ENCODE measurements at places on chromosomes 2 and 18.

GRCh38 chr2:129011466-129012061, 692.9 kb upstream of the HS6ST1 start:
- no peaks in the 10 kb centered on the region for H3K4me1 ChIP-seq
- H3K27ac ChIP-seq: no peak overlapping the region
- no peaks in the 10 kb centered on the region for H3K36me3 ChIP-seq
- peaks cover 3% of the 10 kb centered on the region for H3K27me3 ChIP-seq
- no peak for DNase-seq
- no peak overlapping the region for H3K4me3 ChIP-seq

- H3K36me3 ChIP-seq: no peaks in the 10 kb centered on the region
- H3K27ac ChIP-seq: no peak overlapping the region
Measured at GRCh38 chr18:61136711-61137251, 196.4 kb upstream of the CDH20 start.

DNA sequence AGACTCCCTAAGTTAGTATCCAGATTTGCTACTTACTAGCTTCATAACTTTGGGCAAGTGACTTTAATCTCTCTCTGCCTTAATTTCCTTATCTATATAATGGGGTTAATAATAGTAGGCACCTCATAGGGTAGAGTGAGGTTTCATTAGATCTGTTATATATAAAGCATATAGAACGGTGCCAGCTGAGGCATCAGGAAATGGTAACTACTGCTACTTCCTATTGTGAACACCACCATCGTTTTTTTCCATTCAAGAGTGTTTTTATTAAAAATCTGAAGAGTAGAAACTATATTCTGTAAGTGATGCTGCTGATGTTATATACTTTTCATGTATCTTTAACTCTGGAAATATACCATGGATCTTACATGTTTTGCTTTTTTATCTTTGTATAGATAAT, 44.3 kb downstream of the MALT1 start:
- no peak overlapping the region for H3K4me3 ChIP-seq
- peaks cover 2% of the 10 kb centered on the region for H3K4me1 ChIP-seq
- H3K36me3 ChIP-seq: no peaks in the 10 kb centered on the region
- H3K27ac ChIP-seq: no peak overlapping the region
- H3K27me3 ChIP-seq: no peaks in the 10 kb centered on the region
- no peak for DNase-seq

GRCh38 chr2:131801210-131801744, 273.6 kb downstream of the CCDC74A start:
- H3K27me3 ChIP-seq: peaks cover 35% of the 10 kb centered on the region
- no peaks in the 10 kb centered on the region for H3K4me1 ChIP-seq
- no peak overlapping the region for H3K27ac ChIP-seq
- H3K4me3 ChIP-seq: no peak overlapping the region
- no peak for DNase-seq

- H3K4me1 ChIP-seq: peaks cover 6% of the 10 kb centered on the region
- DNase-seq: no peak
- no peak overlapping the region for H3K4me3 ChIP-seq
- no peaks in the 10 kb centered on the region for H3K27me3 ChIP-seq
- no peaks in the 10 kb centered on the region for H3K36me3 ChIP-seq
- no peak overlapping the region for H3K27ac ChIP-seq
Measured at GRCh38 chr18:49193897-49194296, 243.1 kb upstream of the SMAD7 start.

GRCh38 chr2:88199912-88200682, 30.0 kb downstream of the THNSL2 start:
- H3K4me1 ChIP-seq: peaks cover 28% of the 10 kb centered on the region
- peak; percentile 67 for DNase-seq
- H3K36me3 ChIP-seq: peaks cover 7% of the 10 kb centered on the region
- H3K4me3 ChIP-seq: peak overlapping the region; percentile 61

GRCh38 chr2:207153266-207153975, 12.3 kb downstream of the KLF7 start:
- no peak for DNase-seq
- no peak overlapping the region for H3K4me3 ChIP-seq
- peak overlapping the region; percentile 87 for H3K27ac ChIP-seq

DNA sequence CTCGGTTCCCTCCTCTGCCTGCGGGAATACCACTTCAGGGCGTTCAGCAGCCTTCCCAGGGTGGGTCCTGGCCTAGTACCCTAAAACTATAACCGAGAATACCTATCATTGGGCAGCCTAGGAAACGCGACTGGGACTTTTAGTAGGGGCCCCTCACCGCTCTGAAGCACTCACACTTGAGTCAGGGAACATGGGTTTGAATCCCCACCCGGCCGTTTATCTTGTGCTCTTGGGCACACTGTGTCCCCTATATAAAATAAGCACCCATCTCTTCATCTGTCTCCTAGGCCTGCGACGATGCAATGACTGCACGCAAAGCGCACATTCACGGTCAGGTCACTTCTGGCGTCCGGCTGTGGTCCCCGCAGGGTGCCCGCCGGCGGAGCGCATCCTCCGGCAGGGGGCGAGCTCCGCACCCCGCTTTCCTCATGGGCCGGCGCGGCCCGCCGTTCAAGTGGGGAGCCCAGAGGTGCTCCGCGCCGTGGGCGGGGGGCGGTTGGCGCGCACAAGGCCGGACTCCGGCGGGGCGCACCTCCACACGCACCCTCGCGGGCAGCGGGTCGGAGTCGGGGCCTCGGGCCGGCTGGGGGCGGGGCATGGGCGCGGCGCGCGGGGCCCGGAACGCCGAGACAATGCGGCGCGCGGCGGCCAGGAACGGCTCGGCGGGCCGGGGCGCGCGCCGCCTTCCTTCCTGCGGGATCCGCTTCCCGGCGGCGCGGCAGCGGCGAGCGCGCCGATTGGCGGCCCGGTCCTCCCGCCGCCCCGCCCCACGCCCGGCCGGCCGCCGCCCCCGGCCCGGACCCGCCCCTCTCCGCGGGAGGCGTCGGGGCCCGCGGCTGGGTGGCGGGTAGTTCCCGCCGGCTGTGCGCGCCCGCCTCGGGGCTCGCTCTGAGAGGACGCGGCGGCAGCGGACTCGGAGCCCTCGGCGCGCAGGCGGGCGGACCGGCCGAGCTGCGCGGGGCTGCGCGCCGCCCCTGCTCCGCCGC, at the start of gene ASAP2:
TSS of gene ASAP2 (plus strand) at position 850 of the 986 bp plus-strand sequence. CDS start 293 bp downstream, outside the sequence.
- peak within 1 kb of the TSS; percentile 80 for H3K4me3 ChIP-seq
- peaks cover 3% of the 10 kb centered on the region for H3K36me3 ChIP-seq
- H3K4me1 ChIP-seq: peaks cover 31% of the 10 kb centered on the region
- H3K27ac ChIP-seq: 0 out of 2 replicates have a peak within 1 kb of the TSS, but pooled peaks have one; percentile 70
- peak; percentile 62 for DNase-seq

GRCh38 chr2:227687189-227687588, 20.6 kb downstream of the SCYGR5 start:
- no peaks in the 10 kb centered on the region for H3K4me1 ChIP-seq
- H3K4me3 ChIP-seq: no peak overlapping the region
- H3K27me3 ChIP-seq: no peaks in the 10 kb centered on the region

Data from WTC11 (cell line).